ENCODE measurements at places on chromosomes 6 and 20. TPM values are rescaled to one million over a fixed set of nuclear protein-coding genes. Genes with fewer than 3 reads are reported as not detected.

DNA sequence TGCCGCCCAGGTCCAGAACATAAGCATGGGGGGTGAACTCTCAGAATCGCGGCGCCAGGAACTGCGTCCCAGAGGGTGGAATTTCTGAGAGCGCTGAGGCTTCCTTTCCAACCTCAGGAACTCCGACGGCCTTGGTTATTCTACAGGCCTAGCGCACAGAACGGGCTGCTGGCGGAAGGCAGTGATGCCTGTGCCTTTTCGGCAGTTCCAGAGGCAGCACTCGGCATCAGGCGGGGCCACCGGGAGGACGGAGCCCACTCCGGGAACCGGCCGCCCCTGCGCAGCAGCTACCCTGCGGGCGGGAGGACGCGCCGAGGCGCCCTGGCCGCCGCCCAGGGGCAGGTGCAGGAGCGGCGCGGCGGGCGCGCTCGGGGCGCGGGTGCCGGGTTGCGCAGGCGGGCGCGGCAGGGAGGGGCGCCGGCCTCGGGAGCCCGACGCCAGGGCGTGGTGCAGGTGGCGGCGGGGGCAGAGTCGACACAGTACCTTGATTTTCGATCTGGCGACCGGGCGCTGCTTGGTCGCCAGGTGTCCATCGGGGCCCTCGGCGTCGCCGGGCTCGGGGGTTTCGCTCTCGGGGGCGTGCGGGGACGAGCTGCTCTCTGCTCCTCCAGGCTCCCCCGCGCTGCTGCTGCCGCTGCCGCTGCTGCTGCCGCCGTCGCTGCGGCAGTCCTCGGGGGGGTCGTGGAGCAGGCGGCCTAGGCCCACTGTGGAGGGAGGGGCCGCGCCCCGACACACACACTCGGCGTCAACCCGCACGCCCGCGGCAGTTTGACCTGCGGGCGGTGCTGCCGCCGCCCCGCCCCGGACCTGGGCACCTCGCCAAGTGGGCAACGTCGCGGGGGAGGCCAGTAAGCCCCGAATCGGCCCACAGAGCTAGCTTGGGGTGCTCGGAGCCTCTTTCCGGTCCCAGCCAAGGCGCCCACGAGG, 1.3 kb downstream of the OVOL2 start:
- H3K36me3 ChIP-seq = no peaks in the 10 kb centered on the region
- H3K4me3 ChIP-seq = peak overlapping the region; percentile 29
- no peaks in the 10 kb centered on the region for H3K27me3 ChIP-seq

GRCh38 chr6:163679753-163680152, 265.2 kb downstream of the QKI start:
- H3K27me3 ChIP-seq = no peaks in the 10 kb centered on the region
- peak; percentile 52 for DNase-seq
- H3K4me1 ChIP-seq = no peaks in the 10 kb centered on the region
- no peak overlapping the region for H3K27ac ChIP-seq
- H3K4me3 ChIP-seq = no peak overlapping the region
- no peaks in the 10 kb centered on the region for H3K36me3 ChIP-seq

- H3K36me3 ChIP-seq = no peaks in the 10 kb centered on the region
- no peak overlapping the region for H3K4me3 ChIP-seq
- no peaks in the 10 kb centered on the region for H3K27me3 ChIP-seq
- no peaks in the 10 kb centered on the region for H3K4me1 ChIP-seq
- DNase-seq = no peak
- no peak overlapping the region for H3K27ac ChIP-seq
Measured at GRCh38 chr6:121274666-121275295, 59.5 kb downstream of the TBC1D32 start.

DNA sequence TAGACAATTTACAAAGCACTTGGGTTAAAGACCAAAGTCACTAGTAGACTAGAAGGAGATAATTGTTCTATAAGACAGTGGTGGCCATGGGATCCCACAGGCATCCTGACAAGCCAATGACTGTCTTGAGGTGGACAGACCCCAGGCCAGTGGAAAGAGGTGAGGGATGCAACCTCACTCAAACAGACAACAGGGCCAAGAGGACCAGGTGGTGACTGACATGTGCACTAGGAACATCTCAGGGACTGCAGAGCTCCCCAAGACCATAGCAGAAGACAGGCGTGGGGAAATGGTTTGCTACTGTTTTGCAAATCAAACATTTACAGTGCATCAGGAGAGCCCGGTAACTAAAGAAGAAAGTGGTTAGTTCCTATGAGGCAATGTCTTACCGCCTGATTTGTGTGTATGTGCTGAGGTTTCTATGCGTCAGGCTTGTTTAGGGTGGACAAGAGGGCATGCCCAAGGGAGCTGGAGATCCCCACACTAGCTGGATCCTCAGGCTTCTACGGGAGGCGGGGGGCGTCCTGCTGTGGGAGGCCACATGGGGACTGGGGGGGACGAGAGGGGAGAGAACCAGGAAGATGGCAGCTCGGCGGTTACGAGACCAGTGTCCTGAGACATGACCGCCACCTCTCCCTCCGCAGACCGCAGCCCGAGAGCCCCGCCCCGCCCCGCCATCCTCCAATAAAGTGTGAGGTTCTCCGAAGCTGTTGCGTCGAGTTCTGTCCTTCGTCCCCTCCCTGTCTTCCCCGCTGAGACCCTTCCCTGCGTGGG, 623 bp upstream of the MRPS26 start:
- H3K4me1 ChIP-seq = peaks cover 12% of the 10 kb centered on the region
- H3K27ac ChIP-seq = peak overlapping the region; percentile 81
- peak; percentile 78 for DNase-seq
- no peaks in the 10 kb centered on the region for H3K36me3 ChIP-seq
- H3K4me3 ChIP-seq = peak overlapping the region; percentile 72
- H3K27me3 ChIP-seq = no peaks in the 10 kb centered on the region

GRCh38 chr20:8155812-8156211, 23.7 kb downstream of the PLCB1 start:
- no peaks in the 10 kb centered on the region for H3K27me3 ChIP-seq
- H3K27ac ChIP-seq = no peak overlapping the region

Gene ASXL1
- total RNA-seq = 125 TPM

- H3K27ac ChIP-seq = no peak overlapping the region
- H3K36me3 ChIP-seq = no peaks in the 10 kb centered on the region
- H3K4me3 ChIP-seq = no peak overlapping the region
- no peak for DNase-seq
- H3K4me1 ChIP-seq = no peaks in the 10 kb centered on the region
Measured at GRCh38 chr20:41196653-41197225, 59.4 kb downstream of the PLCG1 start.

DNA sequence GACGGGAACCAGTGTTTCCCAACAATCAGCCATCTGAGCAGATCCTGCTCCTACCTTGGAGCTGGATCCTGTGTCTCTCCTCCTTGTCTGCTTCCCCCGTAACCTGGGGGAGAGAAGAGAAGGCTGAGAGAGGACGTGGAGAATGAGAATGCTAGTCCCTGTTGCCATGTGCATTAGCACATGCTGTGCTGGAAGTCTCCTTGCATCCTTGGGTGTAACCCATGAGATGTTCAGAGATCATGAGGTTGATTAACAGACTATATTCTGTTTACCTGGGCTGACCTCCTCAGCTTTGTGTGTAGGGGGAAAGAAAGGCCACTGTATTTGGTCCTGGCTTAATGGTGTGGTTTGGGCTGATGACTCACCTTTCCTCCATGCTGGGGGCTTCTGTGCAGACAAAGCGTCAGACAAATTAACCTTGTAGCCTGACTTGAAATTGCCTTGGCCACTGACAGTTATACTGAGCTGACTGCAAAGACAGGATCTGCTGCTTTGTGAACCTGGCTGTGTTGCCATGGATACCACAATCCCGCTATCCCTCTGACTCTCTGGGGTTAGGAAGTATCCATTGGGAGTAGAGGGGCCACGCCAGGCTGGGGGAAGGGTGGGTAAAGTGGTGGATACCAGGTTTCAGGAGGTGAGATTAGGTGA, 243.7 kb upstream of the CHD6 start:
- no peak overlapping the region for H3K4me3 ChIP-seq
- DNase-seq = no peak
- H3K27ac ChIP-seq = no peak overlapping the region

DNA sequence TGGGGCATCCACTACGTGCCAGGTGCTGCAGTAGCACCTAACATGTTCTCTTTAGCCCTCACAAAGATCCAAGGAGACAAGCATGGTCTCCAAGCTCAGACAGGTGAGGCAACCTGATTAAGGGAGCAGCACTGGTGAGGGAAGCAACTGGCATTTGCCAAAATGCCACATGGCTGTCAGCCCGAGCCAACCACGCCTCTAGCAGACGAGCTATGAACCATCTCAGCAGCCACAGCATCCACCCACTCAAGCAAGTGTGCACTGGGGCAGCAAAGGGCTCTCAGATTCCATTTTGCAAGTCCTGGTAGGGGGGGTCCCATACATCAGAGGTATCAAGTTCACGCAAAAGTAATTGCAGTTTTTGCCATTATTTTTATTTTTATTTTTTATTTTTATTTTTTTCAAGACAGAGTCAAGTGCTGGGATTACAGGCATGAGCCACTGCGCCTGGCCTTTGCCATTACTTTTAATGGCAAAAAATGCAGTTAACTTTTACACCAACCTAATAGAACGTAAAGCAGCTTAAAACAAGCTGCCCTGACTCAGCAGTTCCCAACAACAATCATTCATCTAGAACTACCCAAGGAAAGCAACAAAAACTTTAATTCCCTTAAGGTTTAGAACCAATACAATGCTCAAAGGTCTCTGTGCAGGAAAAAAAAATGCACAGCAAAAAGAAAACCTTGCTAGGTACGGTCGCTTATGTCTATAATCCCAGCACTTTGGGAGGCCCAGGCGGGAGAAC, 36.3 kb upstream of the SPDEF start:
- no peaks in the 10 kb centered on the region for H3K36me3 ChIP-seq
- DNase-seq = no peak
- no peak overlapping the region for H3K4me3 ChIP-seq
- no peak overlapping the region for H3K27ac ChIP-seq
- H3K4me1 ChIP-seq = no peaks in the 10 kb centered on the region

DNA sequence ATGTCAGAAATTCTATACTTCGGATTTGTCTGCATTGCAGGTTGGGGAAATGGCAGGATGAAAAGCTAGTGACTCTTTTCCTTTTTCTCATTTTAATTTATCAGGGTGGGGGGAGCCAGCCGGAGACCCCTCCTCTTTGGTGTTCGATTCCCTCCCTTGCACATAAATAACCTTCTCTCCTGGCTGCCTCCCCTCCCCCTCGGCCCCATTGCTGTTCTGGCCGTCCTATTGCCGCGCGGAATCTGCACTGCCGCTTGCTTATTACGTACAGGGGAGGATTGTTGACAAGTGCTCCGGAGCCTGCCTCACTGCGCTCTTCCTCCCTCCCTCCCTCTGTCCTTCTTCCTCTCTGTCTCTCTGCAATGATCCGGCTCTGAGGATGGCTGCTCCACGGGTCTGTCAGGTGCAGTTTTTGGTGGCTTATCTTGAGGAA, 154.7 kb downstream of the JARID2 start:
- peak overlapping the region; percentile 39 for H3K27ac ChIP-seq
- H3K4me3 ChIP-seq = no peak overlapping the region
- H3K27me3 ChIP-seq = no peaks in the 10 kb centered on the region
- H3K4me1 ChIP-seq = peaks cover 39% of the 10 kb centered on the region
- peak; percentile 80 for DNase-seq

Gene KCNK17
- 0.37 TPM for total RNA-seq

DNA sequence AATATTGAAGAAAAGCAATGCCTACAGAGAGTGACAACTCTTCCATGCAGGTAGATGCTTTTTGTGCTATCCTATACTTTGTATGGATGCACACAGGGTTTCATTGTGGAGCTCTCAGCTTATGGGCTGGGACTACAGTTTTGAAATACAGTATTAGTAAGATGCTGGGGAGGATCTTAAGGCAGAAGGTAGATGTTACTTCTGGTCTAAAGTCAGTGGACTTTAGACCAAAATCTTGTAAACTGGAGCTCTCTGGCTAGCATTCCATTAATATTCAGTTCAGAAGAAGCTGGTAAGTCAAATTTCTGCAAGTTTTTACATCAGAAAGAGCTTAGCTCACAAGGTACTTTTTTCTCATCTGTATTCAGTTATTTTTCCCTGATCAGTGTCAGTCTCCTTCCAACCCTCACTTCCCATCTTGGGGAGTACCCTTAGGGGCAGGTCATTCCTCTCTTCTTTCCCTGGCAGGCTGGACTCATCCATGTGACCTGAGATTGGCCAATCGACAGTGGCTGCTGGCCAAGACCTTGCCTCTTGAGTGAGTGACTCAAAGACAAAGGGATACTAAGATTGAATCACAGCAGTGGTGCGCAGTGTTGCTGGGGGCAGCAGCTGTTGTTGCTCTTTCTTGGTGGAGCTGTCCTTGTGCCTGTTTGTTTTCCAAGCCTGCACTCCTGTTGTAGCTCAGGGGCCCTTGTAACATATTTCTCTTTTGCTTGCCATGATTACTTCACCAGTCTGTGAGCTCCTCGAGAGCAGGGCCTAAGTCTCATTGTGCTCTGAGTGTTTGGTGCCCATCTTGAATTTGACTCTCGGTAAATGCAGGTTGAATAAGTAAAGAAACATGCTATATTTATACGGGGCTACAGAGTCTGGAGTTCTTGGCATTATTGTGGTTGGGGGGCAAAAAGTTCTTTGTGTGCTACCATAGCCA, 2.8 kb upstream of the PHF20 start:
- H3K4me1 ChIP-seq = peaks cover 31% of the 10 kb centered on the region
- no peaks in the 10 kb centered on the region for H3K27me3 ChIP-seq
- DNase-seq = peak; percentile 92
- H3K4me3 ChIP-seq = no peak overlapping the region
- peak overlapping the region; percentile 85 for H3K27ac ChIP-seq

DNA sequence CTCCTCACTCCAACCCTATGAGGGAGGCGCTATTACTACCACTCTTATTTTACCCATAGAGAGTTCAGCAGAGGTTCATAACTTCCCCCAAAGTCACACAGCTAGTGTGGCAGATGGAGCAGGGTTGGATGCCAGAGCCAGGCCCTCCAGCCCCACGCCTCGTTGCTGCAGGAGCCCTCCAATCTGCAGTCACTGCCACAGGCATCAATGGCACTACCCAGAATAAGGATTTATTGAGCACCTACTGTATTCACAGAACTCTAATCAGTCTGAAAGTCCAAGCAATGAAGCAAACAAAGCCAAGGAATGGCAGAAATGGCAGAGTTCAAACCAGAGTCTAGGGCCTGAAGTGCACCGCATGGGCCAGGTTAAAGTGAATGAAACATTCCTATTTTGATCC, 144.9 kb downstream of the LPA start:
- no peak overlapping the region for H3K4me3 ChIP-seq
- H3K36me3 ChIP-seq = no peaks in the 10 kb centered on the region
- H3K27ac ChIP-seq = no peak overlapping the region
- no peaks in the 10 kb centered on the region for H3K4me1 ChIP-seq
- DNase-seq = no peak

- DNase-seq = no peak
- no peaks in the 10 kb centered on the region for H3K36me3 ChIP-seq
- no peaks in the 10 kb centered on the region for H3K4me1 ChIP-seq
- no peak overlapping the region for H3K4me3 ChIP-seq
Measured at GRCh38 chr6:45658958-45659357, 281.2 kb upstream of the SUPT3H start.

- peaks cover 10% of the 10 kb centered on the region for H3K4me1 ChIP-seq
- no peak for DNase-seq
- no peak overlapping the region for H3K4me3 ChIP-seq
Measured at GRCh38 chr6:132513831-132514545, 1.1 kb upstream of the STX7 start.

Measured in testis (tissue), 5 donors.